ENCODE measurements at places on chromosomes 2 and 18.

- peak; percentile 35 for DNase-seq
Measured at GRCh38 chr18:8706791-8707555, 1.6 kb downstream of the MTCL1 start.

DNA sequence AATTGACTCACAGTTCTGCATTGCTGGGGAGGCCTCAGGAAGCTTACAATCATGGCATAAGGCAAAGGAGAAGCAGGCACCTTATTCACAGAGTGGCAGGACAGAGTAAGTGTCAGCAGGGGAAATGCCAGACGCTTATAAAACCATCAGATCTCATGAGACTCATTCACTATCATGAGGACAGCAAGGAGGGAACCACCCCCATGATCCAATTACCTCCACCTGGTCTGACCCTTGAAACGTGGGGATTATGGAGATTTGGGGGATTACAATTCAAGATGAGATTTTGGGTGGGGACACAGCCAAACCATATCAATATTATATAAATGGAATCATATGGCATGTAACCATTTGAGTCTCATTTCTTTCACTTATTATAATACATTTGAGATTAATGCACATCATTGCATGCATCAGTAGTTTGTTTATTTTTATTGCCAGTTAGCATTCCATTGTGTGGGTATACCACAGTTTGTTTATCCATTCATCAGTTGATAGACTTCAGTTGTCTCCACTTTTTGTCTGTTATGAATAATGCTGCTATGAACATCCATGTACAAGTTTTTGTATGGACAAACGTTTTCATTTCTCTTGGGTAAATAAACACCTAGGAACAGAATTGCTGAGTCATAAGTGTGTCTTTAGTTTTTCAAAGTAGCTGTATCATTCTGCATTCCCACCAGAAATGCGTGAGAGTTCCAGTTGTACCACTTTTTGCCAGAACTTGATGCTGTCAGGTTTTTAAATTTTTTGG lies 5.8 kb upstream of the SRBD1 start:
- DNase-seq, result no peak

- no peak for DNase-seq
Measured at GRCh38 chr2:179098080-179098689, 48.2 kb upstream of the CCDC141 start.

DNA sequence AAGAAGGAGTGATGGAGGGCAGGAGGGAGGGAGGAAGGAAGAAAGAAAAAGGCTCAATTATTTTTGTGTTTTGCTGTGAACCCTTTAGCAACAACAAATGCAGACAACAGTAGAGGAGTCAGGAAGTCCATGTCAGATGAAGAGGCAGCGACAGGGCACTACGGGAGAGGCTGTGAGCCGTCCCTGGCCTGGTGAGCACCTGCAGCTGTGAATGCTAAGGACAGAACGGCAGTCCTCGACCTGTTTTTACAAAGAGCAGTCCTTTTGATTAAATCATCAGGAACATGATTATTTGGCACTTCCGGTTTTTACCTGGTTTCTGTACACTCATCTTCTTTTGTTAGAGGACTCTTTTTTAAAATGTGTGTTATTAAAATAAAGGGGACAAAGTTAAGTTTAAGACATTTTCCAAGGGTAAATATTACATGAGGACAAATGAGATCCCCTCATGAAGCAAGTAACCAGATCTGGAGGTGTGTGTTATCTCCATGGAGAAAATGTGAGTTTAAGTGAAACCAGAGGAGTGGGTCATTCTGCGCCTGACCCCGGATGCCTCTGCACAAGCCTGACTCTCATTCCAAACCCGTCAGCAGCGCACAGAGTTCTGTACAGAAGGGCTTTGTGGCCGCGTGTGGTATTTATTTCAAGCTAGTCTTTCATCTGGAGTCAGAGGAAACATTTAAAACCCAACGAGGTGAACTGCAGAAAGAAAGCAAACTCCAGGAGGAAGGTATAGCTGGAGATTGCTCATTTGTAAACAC lies 492.5 kb downstream of the SOX11 start:
- no peak for DNase-seq

- DNase-seq, result no peak
Measured at GRCh38 chr2:3151153-3151918, 226.3 kb downstream of the EIPR1 start.

GRCh38 chr2:42141687-42142546 lies 27.2 kb upstream of the EML4 start:
- peak; percentile 58 for DNase-seq
